ENCODE measurements at places on chromosomes 7 and 10. TPM values are rescaled to one million over a fixed set of nuclear protein-coding genes. Genes with fewer than 3 reads are reported as not detected.
A peak's percentile ranks its signal among the peaks of the same experiment; 100 is the strongest.

DNA sequence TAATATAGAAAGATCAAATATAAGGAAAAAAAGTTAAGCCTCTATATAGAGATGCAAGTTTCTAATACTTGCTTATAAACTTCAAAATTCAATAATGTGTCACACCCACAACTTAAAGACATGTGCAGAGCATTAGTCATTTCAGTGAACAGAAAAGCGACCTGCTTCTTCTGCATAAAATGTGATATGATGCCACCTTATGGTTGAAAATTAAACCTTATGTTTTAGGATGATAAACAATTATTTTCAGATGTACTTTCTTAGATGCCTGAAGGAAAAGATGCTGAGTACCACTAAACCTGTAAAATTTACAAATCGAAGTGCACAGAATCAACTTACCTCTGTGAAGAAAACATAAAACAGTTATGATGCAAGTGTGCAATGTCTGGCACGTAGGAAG lies 96.0 kb downstream of the MTERF1 start:
- H3K27ac ChIP-seq, result no peak overlapping the region
- peak; percentile 86 for DNase-seq
- peaks cover 4% of the 10 kb centered on the region for H3K4me1 ChIP-seq
- H3K4me3 ChIP-seq, result no peak overlapping the region
- no peaks in the 10 kb centered on the region for H3K27me3 ChIP-seq
- no peaks in the 10 kb centered on the region for H3K36me3 ChIP-seq

- no peaks in the 10 kb centered on the region for H3K27me3 ChIP-seq
- no peaks in the 10 kb centered on the region for H3K4me1 ChIP-seq
- no peak overlapping the region for H3K4me3 ChIP-seq
- no peak overlapping the region for H3K27ac ChIP-seq
- DNase-seq, result no peak
Measured at GRCh38 chr10:82934429-82934828, 1059.4 kb downstream of the NRG3 start.

DNA sequence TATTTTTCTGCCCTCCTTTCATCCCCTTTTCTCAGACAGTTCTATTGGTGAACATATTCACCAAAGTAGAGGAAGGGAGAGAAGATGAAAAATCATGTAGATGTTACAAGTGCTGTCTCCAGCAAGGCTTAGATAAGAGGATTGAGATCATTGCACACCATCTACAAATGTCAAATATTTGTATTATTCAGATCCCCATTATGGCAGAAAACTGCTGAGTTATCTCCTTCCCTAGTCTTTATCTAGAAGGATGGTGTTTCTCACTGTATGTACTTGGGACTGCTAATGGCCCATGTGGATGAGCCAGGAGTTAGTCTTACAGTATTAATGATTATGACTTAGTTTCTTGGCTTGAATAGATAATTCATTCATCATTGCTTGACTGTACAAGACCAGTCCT lies 147.2 kb upstream of the EEPD1 start:
- no peak for DNase-seq
- H3K27ac ChIP-seq, result no peak overlapping the region
- no peak overlapping the region for H3K4me3 ChIP-seq
- no peaks in the 10 kb centered on the region for H3K4me1 ChIP-seq

DNA sequence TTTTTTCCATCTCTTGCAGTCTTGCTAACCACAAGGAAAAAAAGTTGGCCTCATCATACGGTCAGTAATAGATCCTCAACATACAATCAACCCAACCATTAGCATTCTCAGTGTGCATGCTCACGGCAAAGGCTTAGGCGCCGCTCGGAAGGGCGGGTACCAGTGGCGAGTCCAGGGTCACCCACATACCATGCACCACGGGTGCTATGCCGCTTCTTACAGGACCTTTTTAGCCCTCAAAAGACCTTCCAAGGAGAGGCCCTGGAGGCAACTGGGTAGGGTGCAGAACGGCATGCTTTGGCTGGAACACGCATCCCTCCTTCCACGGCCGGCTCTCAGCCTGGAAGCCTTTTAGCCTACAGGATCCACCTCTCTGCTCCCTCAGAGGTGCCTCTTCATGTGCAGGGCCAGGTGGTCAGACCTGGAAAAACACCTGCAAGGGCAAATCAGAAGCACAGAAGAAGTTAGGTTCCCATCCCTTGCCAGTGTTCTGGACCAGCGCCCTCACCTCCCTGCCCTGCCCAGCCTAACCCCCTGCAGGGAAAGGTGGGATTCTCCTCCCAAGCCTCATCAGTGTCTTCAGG lies 5.8 kb downstream of the KLF6 start:
- H3K4me1 ChIP-seq, result peaks cover 56% of the 10 kb centered on the region
- H3K27me3 ChIP-seq, result no peaks in the 10 kb centered on the region
- peak overlapping the region; percentile 100 for H3K27ac ChIP-seq
- peak overlapping the region; percentile 98 for H3K4me3 ChIP-seq

DNA sequence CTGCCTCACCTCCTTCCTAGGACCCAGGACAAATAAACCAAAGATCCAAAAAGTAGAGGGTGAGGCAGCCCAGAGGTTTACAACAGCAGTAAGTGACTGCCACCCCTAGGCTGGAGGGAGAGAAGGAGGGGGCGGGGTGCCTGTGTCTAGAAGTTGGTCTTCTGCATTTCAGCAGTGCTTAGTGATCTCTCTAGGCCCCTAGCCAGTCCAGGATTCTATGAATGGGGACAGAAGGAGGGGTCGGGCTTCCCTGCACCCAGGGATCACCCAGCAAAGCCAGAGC lies 62.8 kb upstream of the KDM7A start:
- DNase-seq, result no peak
- no peaks in the 10 kb centered on the region for H3K36me3 ChIP-seq
- no peaks in the 10 kb centered on the region for H3K4me1 ChIP-seq

SLC13A1 gene
- not detected for polyA plus RNA-seq

Data from GM23248 (cell line).